ENCODE measurements at places on chromosomes 4 and X. TPM values are rescaled to one million over a fixed set of nuclear protein-coding genes. Genes with fewer than 3 reads are reported as not detected.

The MFAP3L gene
- total RNA-seq = 20.8 TPM

The CD40LG gene
- total RNA-seq = not detected

The GPAT3 gene
- total RNA-seq = 1.7 TPM

The FRMD7 gene
- 0.11 TPM for total RNA-seq

The TIMM17B gene
- total RNA-seq = 26.7 TPM

The NDP gene
- 0.13 TPM for total RNA-seq

The VEGFD gene
- total RNA-seq = not detected

The TLR6 gene
- total RNA-seq = 3.4 TPM

The F8A2 gene
- total RNA-seq = not detected

The AMMECR1 gene
- total RNA-seq = 17.2 TPM

The TMEM47 gene
- 188 TPM for total RNA-seq

The MYL5 gene
- total RNA-seq = 14.9 TPM

The CSN1S1 gene
- not detected for total RNA-seq

The EDNRA gene
- total RNA-seq = 0.86 TPM

The GEMIN8 gene
- 13.4 TPM for total RNA-seq
